ENCODE measurements at places on chromosomes 4 and X.

DNA sequence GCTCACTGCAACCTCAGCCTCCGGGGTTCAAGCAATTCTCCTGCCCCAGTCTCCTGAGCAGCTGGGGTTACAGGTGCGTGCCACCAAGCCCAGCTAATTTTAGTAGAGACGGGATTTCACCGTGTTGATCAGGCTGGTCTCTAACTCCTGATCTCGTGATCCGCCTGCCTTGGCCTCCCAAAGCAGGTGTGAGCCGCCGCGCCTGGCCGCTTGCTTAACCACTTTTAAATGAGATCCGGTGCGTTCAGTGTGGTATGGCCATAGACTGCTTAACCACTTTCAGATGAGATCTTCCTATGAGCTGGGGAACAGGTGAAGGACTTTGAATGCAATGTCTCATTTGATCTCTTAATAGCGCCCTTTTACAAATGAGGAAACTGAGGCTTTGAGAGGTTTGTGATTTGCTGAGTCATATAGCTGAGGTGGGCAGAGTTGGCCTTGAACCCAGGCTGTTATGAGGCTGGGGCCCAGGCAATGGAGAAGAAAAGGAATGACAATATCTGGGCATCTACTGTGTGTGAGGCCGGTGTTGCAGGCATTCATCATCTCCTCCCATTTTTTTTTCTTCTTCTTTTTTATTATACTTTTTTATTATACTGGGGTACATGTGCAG, 41.9 kb upstream of the NSG1 start:
- no peak for DNase-seq

- DNase-seq = no peak
Observed at GRCh38 chr4:98529970-98530569, 128.3 kb downstream of the TSPAN5 start.

DNA sequence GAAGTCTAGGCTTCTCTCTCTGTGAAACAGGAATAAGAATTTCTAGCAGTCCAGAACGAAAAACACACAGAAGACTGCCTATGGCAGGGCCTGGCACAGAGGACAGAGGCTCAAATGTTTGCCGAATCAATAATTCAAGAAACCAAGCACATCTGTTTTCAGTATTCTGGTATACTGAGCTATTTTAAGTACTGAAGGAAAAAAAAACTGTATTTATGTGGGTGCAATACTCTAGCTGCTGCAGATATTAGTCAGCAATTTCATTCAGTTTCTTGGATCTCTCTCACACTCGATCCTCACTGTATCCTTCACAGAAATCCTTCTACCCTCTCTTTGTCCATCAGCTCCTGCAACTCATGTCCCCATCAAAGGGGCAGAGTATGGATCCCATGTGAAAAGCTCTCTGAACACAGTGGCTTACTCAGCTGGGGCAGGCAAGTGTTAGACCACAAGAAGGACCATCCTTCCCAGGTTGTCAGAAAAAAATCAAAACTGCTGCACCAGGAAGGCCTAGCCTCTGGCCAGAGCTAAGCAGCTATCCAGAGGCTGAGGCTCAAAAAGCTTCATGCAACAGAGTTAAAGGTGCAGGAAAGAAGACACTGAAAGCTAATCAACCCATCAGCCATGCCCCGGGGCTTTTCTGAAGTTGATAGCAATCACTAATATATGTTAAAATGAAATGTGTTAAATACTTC, 9.1 kb upstream of the USO1 start:
- no peak for DNase-seq

- no peak for DNase-seq
Observed at GRCh38 chr4:138918169-138918869, 97.3 kb upstream of the NOCT start.

DNA sequence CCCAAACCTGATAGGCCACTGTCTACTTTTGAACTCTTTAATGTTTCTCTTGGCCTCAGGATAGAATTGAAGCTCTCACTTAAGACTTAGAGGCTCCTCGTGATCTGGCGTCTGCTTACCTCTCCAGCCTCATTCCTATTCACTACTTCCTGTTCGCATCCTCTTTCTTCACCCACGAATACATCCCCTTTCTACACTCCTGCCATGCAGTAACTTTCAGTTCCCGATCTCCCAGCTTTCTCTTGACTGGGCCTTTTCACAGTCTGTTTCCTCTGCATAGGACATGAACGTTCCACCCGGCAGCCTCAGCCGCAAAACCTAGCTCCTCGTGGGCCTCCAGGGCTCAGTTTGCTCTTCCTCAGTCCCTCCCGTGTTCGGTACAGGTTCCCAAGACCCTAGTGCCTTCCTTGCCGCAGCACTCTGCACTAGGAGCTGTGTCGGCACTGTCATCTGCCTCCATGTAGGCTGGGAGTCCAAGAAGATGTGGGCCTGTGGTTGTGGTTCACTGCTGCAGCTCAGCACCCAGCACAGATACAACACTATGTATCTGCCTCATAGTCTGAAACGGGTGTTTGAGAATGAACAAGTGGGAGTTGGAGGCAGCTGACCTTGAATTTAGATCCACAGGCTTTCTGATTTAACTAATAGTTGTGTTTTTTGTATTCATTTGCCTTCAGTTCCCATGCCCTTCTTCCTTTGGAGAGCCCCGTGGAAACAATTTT, 15.8 kb downstream of the RPL39 start:
- no peak for DNase-seq

GRCh38 chrX:130543603-130544325, 142.0 kb downstream of the RBMX2 start:
- no peak for DNase-seq

- DNase-seq = no peak
Observed at GRCh38 chr4:144686921-144687320, 41.0 kb downstream of the HHIP start.

GRCh38 chr4:150973626-150974251, 41.3 kb downstream of the LRBA start:
- DNase-seq = no peak

DNA sequence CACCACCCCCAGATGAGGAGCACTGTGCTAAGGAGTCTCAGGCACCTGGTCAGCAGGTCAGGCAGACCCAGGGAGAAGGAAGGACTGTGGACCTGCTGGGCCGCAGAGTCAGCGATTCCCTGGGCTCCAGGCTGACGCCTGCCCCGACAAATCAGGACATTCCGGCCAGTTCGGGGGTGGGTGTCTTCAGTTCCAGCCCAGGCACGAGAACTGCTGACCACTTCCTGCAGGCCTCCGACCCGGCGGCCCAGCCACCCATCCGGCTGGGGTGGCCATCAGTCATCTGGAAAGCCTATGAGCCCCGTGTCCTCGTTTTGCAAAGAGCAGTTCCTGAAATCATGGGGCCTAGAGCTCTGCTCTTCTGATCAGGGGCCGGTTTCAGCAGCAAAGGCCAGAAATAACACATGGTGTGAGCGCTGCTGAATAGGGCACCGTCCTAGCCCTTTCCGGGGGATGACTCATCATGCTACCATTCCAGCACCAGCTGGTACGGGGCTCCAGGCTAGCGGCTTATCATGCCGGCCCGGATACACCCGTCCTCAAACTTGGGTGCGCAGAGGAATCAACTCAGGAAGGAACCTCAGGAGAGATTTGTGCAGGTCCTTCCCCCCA, 7.8 kb upstream of the SH3TC1 start:
- no peak for DNase-seq

- no peak for DNase-seq
Observed at GRCh38 chrX:47683829-47684205, 24.8 kb upstream of the UXT start.

- no peak for DNase-seq
Observed at GRCh38 chr4:7950301-7951092, 10.8 kb upstream of the AFAP1 start.

GRCh38 chr4:124386648-124387047, 325.9 kb downstream of the ANKRD50 start:
- no peak for DNase-seq

GRCh38 chr4:98689507-98690174, 31.2 kb upstream of the TSPAN5 start:
- DNase-seq = no peak

GRCh38 chr4:147683188-147683591, 773 bp downstream of the PRMT9 start:
- DNase-seq = no peak

DNA sequence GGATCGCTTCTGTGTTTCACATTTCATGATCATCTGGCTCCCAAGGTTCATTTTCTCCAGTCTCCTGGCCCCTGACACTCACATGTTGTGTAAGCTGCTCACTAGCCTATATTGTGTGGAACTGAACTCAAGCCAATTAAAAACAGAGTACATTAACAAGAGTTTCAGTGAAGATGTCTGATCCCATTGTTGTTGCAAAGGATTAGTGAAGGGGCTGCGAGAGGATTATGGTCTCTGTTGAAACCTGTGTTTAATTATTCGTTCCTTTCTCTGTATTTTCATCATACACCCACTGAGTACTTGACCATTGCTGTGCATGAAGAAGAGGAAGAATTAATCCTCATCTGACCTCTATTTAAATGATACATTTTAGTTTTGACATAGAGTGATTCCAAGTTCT, 54.7 kb downstream of the AFF2 start:
- DNase-seq = no peak

GRCh38 chr4:141912831-141913230, 276.4 kb downstream of the IL15 start:
- no peak for DNase-seq

DNA sequence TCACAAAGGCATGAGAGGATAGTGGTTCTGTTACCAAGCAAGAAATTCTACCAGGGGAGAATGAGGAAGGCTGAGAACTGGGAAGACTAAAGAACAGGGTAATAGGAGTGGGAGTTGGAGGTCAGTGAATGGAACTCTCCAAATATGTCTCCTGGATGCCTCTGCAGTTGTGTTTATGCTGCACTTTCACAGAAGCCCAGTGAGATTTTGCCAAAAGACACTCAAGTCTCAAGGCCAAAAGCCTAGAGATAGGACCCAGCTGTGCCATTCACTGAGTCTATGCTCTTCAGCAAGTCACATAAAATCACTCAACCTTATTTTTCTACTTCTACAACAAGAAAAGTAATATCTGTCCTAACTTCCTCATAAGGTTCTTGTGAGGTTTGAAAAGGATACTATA, 285.4 kb downstream of the UNC5C start:
- DNase-seq = no peak

- no peak for DNase-seq
Observed at GRCh38 chr4:101037249-101037648, 310.1 kb downstream of the PPP3CA start.

- no peak for DNase-seq
Observed at GRCh38 chr4:159069922-159070321, 33.0 kb upstream of the RAPGEF2 start.

DNA sequence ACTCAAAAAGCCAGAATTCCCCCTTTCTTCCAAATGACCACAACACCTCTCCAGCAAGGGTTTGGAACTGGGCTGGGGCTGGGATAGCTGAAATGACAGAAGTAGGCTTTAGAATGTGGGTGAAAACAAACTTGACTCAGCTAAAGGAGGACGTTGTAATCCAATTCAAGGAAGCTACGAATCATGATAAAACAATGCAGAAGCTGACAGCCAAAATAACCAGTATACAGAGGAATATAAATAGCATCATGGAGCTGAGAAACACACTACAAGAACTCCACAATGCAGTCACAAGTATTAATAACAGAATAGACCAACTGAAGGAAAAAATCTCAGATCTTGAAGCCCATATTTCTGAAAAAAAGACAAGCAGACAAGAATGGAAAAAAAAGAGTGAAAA, 95.8 kb upstream of the TET2 start:
- DNase-seq = no peak

DNA sequence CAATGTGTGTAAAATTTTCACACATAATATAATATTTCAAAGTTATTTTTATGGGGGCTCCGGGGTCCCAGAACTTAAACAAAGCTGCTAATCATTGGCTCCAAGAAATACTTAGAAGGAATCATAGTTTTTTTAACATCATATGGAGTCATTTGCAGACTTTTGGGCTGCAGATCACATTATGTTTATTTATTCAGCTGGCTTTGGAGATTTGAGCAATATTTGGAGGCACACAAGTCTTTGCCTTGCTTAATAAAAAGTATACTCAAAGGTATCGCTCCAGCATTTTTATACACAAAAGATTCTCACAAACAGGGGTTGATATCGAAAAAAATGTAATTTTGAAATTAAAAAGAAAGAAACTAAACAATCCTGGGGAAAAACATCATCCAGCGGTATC, 382.5 kb upstream of the TENM3 start:
- DNase-seq = no peak

DNA sequence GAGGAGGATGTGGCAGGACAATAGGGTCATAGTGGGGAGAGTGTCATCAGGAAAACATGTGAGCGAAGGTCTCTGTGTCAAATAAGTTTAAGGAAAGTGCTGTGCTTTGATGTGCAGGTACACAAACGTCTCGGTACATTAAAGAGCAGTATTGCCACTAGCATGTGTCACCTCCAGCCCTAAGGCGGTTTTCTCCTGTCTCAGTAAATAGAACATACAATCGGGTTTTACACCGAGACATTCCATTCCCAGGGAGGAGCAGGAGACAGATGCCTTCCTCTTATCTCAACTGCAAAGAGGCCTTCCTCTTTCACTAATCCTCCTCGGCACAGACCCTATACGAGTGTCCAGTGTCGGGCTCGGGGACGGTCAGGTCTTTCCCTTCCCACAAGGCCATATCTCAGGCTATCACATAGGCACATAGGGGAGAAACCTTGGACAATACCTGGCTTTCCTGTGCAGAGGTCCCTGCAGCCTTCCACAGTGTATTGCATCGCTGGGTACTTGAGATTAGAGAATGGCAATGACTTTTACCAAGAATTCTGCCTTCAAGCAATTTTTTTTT, 684.5 kb downstream of the PDHA2 start:
- no peak for DNase-seq

DNA sequence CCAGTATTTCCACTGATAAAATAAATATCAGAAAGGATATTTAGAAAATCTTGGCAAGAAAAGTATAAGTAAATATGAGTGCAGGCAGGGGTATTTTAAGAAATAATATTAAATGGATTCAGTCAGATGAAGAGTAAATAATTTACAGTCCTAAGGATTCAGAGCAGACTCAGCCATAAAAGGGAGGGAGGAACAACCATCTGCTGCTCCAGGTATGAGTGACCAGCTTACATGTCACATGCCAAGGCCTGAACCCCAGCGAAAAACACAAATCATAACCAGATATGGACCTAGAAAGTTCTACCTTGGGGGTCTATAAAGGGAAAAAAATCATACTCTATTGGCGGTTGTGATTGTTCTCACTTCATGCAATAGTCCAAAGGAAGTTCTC, 166.8 kb downstream of the COL4A6 start:
- no peak for DNase-seq

DNA sequence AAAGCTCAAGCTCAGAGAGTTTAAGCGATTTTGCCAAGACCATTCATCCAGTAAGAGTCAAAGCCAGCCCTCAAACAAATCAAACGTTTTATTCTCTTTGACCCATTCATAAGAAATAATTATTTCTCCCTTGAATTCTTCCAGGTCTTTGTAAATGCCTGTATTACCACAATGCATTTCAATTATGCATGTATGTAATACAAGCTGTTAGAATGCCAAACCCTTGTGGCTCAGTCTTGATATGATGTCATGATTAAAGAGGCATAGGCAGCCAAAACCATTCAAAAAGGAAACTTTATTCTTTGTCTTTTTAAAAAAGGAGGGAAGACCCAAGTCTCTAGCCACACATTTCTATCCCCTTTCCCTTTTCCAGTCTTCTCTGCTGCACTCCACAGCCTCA, 56.5 kb upstream of the PGM2 start:
- DNase-seq = no peak

All from activated T-cell treated with anti-CD3 and anti-CD28 coated beads, Interleukin-2, amount 50 U/mL, for 24 hours (primary cell).